ENCODE measurements at places on chromosomes 2 and 18. TPM values are rescaled to one million over a fixed set of nuclear protein-coding genes. Genes with fewer than 3 reads are reported as not detected.

Gene IL18RAP
- 0.66 TPM for polyA plus RNA-seq

Gene NAT8
- 1.2 TPM for polyA plus RNA-seq

- peak; percentile 49 for DNase-seq
- peaks cover 2% of the 10 kb centered on the region for H3K4me1 ChIP-seq
- H3K36me3 ChIP-seq, result no peaks in the 10 kb centered on the region
- peak overlapping the region; percentile 82 for H3K27ac ChIP-seq
- peak overlapping the region; percentile 89 for H3K4me3 ChIP-seq
- no peaks in the 10 kb centered on the region for H3K27me3 ChIP-seq
Measured at GRCh38 chr2:168456521-168457189, 583 bp downstream of the CERS6 start.

Gene CHST9
- polyA plus RNA-seq, result 13.0 TPM

Gene NOTO
- polyA plus RNA-seq, result not detected

Gene HSBP1L1
- polyA plus RNA-seq, result 11.9 TPM

DNA sequence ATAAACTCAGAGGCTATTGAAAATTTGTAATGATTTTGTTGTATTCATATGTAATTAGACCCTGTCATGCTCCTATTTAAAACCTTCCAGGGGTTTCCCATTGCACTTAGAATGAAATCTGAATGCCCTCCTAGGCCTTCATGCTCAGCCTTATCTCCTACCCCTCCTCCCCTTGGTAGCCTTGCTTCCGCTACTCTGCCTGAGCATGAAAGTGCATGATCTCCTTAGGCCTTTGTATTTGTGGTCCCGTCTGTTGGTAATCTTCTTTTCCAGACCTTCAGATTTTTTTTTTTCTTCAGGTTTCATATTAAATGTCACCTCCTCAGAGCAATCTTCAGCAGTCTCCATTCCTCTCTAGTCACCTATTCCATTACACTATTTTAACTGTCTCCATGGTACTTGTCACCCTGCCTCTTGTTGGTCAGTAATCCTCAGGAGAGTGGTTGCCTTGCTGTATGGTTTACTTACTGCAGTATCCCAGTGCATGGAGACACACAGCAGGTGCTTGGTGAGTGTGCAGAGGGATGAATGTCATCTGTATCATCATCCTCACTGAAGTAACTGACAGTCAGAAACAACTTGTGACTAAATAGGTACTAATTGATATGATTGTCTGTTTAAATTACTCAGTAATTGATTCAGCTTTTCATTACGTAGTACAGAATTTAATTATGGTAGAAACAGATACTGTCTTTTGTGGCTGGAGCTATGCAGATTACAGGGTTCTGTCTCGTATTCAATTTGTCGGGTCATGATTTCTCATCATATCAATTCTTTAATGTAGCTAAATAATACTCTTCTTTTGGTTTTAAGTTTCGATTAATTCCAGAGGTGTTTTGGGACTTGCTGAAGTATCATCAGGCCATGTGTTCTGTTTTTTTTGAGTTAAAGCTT, 63.9 kb downstream of the PHLPP1 start:
- no peaks in the 10 kb centered on the region for H3K27me3 ChIP-seq
- H3K4me3 ChIP-seq, result no peak overlapping the region
- no peak for DNase-seq

Gene TRPM8
- polyA plus RNA-seq, result not detected

GRCh38 chr2:214750529-214750928, 59.0 kb downstream of the BARD1 start:
- H3K36me3 ChIP-seq, result peaks cover 7% of the 10 kb centered on the region
- no peak overlapping the region for H3K27ac ChIP-seq
- DNase-seq, result no peak
- no peaks in the 10 kb centered on the region for H3K4me1 ChIP-seq

GRCh38 chr2:169828141-169828811, 1.0 kb downstream of the UBR3 start:
- peaks cover 2% of the 10 kb centered on the region for H3K36me3 ChIP-seq
- H3K27me3 ChIP-seq, result no peaks in the 10 kb centered on the region
- peak overlapping the region; percentile 63 for H3K27ac ChIP-seq
- peak; percentile 47 for DNase-seq
- peak overlapping the region; percentile 97 for H3K4me3 ChIP-seq
- peaks cover 11% of the 10 kb centered on the region for H3K4me1 ChIP-seq

- H3K36me3 ChIP-seq, result no peaks in the 10 kb centered on the region
- H3K27me3 ChIP-seq, result no peaks in the 10 kb centered on the region
- no peaks in the 10 kb centered on the region for H3K4me1 ChIP-seq
- no peak for DNase-seq
- H3K27ac ChIP-seq, result no peak overlapping the region
Measured at GRCh38 chr2:197992482-197993133, 188.2 kb downstream of the PLCL1 start.

- peaks cover 1% of the 10 kb centered on the region for H3K36me3 ChIP-seq
- no peak for DNase-seq
- no peak overlapping the region for H3K27ac ChIP-seq
- no peaks in the 10 kb centered on the region for H3K27me3 ChIP-seq
Measured at GRCh38 chr2:200324362-200324761, 17.9 kb downstream of the SPATS2L start.

GRCh38 chr2:187577310-187577709, 23.1 kb upstream of the TFPI start:
- peaks cover 4% of the 10 kb centered on the region for H3K4me1 ChIP-seq
- H3K36me3 ChIP-seq, result no peaks in the 10 kb centered on the region
- H3K27me3 ChIP-seq, result no peaks in the 10 kb centered on the region
- no peak for DNase-seq
- no peak overlapping the region for H3K27ac ChIP-seq
- H3K4me3 ChIP-seq, result no peak overlapping the region

GRCh38 chr2:46977899-46978298, 62.3 kb upstream of the MCFD2 start:
- H3K27me3 ChIP-seq, result no peaks in the 10 kb centered on the region
- H3K36me3 ChIP-seq, result peaks cover 77% of the 10 kb centered on the region
- peaks cover 4% of the 10 kb centered on the region for H3K4me1 ChIP-seq
- DNase-seq, result no peak
- H3K27ac ChIP-seq, result peak overlapping the region; percentile 14

Gene TUBA4B
- polyA plus RNA-seq, result not detected

Gene RGPD3
- not detected for polyA plus RNA-seq

DNA sequence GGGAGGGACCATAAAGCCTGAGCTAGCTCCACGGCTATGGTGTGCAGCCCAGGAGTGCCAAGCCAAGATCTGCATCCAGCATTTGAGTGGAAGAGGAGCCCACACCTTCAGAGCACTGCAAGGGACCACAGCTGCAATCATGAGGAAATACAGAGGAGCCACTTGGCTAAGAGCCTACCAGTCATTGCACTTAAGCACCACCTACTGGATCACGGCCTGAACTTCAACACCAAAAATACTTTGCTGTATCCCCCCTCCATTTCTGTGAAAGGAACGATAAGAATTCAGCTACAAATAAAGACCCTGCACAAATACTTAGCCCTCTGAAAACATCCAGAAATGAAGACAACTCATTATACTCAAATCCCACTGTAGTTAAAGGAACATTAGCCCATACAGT, 545.3 kb downstream of the TSN start:
- H3K27me3 ChIP-seq, result no peaks in the 10 kb centered on the region
- no peak for DNase-seq
- H3K36me3 ChIP-seq, result no peaks in the 10 kb centered on the region
- H3K27ac ChIP-seq, result no peak overlapping the region

- no peaks in the 10 kb centered on the region for H3K4me1 ChIP-seq
- H3K4me3 ChIP-seq, result no peak overlapping the region
- DNase-seq, result no peak
- no peak overlapping the region for H3K27ac ChIP-seq
Measured at GRCh38 chr2:4101936-4102335, 398.6 kb downstream of the DCDC2C start.
